ENCODE measurements at places on chromosomes 12 and 14. TPM values are rescaled to one million over a fixed set of nuclear protein-coding genes. Genes with fewer than 3 reads are reported as not detected.

Gene POLE2
- total RNA-seq, result 2.5 TPM

Gene RNF212B
- not detected for total RNA-seq

GRCh38 chr14:65462411-65462810, 49.9 kb downstream of the FUT8 start:
- no peak overlapping the region for H3K27ac ChIP-seq
- H3K27me3 ChIP-seq, result no peaks in the 10 kb centered on the region
- no peak overlapping the region for H3K4me3 ChIP-seq
- H3K36me3 ChIP-seq, result no peaks in the 10 kb centered on the region

DNA sequence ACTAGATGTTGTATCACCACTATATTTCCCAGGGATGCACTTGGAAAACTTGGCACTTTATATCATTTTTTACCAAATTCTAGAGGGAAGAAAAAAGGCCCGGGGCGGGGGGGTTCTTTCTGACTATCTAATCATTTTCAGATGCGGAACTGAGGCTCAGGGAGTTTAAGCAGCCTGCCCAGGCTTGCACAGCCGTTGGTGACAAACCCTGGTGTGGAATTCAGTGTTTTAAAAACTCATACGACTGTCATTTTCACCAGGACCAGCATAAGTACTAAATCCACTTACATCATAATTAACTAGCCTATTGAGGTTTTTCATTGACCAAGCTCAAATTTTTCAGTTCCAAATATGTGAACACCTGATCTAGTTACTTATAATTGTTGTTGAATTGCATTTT, 181.0 kb downstream of the IPO8 start:
- H3K4me1 ChIP-seq, result no peaks in the 10 kb centered on the region
- no peak overlapping the region for H3K4me3 ChIP-seq
- no peaks in the 10 kb centered on the region for H3K27me3 ChIP-seq
- H3K27ac ChIP-seq, result no peak overlapping the region
- no peak for DNase-seq

DNA sequence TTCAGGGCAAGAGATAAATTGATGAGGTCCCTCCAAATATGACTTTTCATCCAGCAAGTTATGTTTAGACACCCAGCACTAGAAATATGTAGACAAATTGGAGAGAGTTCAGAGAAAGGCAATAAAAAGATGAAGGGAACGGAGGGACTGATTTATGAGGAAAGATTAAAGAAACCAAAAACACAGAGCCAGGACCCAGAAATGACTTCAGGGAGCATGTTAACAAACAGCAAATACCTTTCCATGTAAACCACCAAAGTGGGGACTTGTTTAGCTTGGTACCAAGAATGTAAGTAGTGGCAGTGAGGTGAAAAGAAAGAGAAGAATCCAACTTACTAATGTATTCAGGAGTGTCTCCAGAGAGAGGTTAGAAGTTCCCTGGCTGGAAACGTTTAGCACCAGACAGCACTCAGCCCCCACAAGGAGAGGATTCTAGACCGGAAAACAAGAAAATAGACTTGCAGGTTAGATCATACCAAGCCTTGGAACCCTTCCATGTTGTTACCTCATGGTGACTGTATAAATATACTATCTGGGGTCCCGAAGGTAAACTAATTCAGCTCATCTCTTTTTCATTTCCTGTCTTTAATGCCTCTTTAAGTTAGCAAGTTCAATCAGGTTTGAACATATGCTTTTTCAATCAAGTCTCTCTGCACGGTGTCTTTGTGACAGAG, 79.2 kb downstream of the TBC1D30 start:
- H3K4me1 ChIP-seq, result no peaks in the 10 kb centered on the region
- H3K4me3 ChIP-seq, result no peak overlapping the region
- H3K27me3 ChIP-seq, result no peaks in the 10 kb centered on the region
- H3K36me3 ChIP-seq, result no peaks in the 10 kb centered on the region

DNA sequence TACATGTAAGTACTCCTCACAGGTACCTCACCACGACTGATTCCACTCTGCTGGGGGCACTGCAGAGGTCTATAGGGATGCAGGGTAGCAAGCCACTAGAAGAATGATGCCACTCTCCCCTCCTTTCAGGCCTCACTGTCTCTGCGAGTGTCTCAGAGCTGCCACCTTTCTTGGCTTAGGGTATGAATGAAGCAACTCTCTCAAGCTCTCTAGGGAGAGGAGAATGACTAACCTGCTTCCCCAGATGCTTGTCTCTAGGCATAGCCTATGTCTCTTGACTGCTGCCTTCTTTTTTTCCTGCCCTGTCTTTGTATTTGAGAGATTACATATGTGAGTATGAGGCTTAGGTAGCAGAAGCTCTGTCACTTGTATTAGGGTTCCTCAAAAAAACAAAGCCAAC, 566.5 kb upstream of the ATP2B1 start:
- no peak overlapping the region for H3K4me3 ChIP-seq
- H3K27me3 ChIP-seq, result no peaks in the 10 kb centered on the region
- H3K27ac ChIP-seq, result no peak overlapping the region

DNA sequence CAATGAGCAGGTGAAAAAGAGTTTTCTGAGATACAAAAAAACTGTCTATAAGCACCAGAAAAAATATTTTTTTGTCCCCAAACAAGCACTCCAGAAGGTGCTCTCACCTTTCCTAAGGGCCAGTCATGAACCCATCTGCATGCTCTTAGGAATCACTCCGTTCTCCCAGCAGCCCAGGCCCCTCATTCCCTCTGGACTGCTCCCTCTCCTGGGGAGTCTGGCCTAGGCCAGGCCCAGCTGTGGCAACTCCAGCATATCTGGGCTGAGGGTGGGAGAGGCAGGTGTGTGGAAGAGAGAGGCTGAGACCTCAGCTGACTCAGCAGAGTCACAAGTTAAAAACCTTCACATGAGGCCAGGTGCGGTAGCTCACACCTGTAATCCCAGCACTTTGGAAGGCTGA, 54.6 kb downstream of the TRAFD1 start:
- H3K27me3 ChIP-seq, result no peaks in the 10 kb centered on the region
- DNase-seq, result no peak
- no peak overlapping the region for H3K27ac ChIP-seq
- no peaks in the 10 kb centered on the region for H3K4me1 ChIP-seq
- H3K4me3 ChIP-seq, result no peak overlapping the region

- no peaks in the 10 kb centered on the region for H3K4me1 ChIP-seq
- DNase-seq, result no peak
- no peak overlapping the region for H3K27ac ChIP-seq
- no peaks in the 10 kb centered on the region for H3K36me3 ChIP-seq
- no peak overlapping the region for H3K4me3 ChIP-seq
- H3K27me3 ChIP-seq, result no peaks in the 10 kb centered on the region
These were observed 706.9 kb upstream of the STXBP6 start for GRCh38 chr14:25756876-25757275.

DNA sequence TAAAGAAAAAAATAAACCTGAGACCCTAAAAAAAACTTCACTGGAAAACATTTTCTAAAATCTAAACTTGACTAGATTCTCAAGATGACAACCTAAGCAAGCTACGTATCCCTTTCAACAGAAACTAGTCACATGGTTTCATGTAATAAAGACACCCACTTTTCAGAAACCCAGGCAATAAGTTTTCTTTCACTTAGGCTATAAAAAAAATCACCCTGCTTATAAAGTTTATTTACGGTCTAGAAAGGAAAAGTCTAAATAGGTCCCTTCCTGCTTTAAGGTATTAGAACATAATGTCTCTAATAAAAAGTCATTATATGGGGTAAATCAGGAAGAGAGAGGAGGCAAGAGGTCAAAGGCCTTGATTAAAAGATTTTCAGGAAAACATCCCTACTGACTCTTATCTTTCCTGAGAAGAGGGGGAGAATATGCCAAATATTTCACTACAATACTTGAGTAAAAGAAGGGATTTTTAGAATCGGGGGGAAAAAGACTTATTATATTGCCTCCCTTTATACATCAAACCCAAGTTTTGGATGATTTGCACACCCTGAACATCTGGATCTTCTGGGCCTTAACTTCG, 9.5 kb downstream of the CLIP1 start:
- no peaks in the 10 kb centered on the region for H3K36me3 ChIP-seq
- no peaks in the 10 kb centered on the region for H3K27me3 ChIP-seq
- no peak overlapping the region for H3K4me3 ChIP-seq
- H3K4me1 ChIP-seq, result no peaks in the 10 kb centered on the region
- no peak overlapping the region for H3K27ac ChIP-seq

DNA sequence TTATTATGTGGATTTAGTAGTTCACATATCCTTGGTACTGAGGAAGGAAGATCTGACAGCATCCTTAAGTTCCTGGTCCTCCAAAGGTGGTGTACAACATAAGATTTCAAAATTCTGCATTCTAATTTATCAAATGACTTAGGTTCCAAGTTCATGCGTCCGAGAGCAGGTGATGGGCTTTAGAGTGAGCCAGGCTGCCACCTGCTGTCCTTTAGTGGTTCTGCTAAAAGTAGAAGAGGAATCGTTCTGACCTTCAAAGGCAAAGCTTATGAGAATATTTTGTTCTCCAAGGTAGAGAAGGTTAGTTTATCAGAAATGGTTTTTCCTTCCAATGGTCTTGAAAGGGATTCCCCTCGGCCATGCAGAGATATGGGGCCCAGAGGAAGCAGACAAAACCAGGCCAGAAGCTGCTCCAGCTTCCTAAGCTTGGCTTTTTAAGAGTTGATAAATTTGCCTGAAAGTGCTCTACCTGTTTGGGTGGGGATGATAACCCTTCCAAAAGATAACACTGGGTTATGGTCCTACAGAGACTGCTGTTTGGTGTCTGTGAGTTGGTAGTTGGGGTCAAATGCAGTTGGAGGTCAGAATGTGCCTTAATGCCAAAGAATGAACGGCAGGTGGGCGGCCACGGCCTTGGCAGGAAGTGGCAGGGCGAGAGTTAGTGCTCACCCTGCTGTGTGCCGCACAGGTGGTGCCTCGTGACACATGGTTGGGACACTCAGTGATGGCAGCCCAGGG, 29.1 kb upstream of the LRTM2 start:
- no peak overlapping the region for H3K4me3 ChIP-seq
- no peaks in the 10 kb centered on the region for H3K36me3 ChIP-seq
- peaks cover 4% of the 10 kb centered on the region for H3K4me1 ChIP-seq
- no peaks in the 10 kb centered on the region for H3K27me3 ChIP-seq

DNA sequence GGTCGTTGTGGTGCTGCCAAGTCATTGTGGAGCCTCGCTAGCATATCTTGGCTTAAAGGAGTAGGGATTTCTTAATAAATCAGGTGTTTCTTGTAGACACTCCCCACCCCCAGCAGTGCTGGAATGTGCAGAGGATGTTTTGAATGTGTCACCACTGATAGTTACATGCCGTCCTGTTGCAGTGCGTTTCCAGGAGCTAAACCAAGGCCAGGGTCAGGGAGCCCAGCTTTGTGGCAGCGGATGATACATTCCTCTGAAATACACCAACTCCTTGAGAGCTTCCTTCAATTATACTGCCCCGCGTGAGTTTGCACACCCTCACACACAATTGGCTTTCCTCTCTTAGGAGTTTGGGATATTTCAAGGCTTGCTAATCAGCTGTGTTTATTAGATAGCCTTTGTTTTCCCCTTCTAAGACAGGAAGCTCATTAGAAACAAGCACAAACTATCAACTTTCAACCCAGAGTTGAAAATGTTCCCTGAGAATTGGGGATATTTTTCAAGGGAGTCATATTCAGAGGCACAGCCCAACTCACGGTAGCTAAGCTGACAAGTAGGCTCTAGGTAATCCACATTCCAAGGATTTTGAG, 154.9 kb downstream of the C12orf75 start:
- H3K27ac ChIP-seq, result no peak overlapping the region
- no peaks in the 10 kb centered on the region for H3K36me3 ChIP-seq
- no peak overlapping the region for H3K4me3 ChIP-seq
- H3K4me1 ChIP-seq, result no peaks in the 10 kb centered on the region

GRCh38 chr14:34931206-34931605, 51.6 kb upstream of the SRP54 start:
- DNase-seq, result peak; percentile 49
- no peaks in the 10 kb centered on the region for H3K27me3 ChIP-seq
- H3K4me1 ChIP-seq, result no peaks in the 10 kb centered on the region
- H3K36me3 ChIP-seq, result no peaks in the 10 kb centered on the region

Data from colonic mucosa (tissue), 4 donors.